Endothelial cell (in vitro differentiated cells): ENCODE measurements at places on chromosomes 11 and 22.

DNA sequence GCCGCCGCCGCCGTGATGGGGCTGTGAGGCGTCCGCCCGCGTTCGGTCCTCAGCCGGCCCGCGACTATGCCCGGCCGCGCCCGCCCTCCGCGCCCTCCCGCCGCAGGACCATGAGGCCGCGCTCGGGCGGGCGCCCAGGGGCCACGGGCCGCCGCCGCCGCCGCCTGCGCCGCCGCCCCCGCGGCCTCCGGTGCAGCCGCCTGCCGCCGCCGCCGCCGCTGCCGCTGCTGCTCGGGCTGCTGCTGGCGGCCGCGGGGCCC, 215 bp downstream of the ZNRF3 start:
- H3K27me3 ChIP-seq, result peaks cover 6% of the 10 kb centered on the region
- no peak overlapping the region for H3K27ac ChIP-seq
- H3K4me3 ChIP-seq, result no peak overlapping the region
- no peak for DNase-seq

DNA sequence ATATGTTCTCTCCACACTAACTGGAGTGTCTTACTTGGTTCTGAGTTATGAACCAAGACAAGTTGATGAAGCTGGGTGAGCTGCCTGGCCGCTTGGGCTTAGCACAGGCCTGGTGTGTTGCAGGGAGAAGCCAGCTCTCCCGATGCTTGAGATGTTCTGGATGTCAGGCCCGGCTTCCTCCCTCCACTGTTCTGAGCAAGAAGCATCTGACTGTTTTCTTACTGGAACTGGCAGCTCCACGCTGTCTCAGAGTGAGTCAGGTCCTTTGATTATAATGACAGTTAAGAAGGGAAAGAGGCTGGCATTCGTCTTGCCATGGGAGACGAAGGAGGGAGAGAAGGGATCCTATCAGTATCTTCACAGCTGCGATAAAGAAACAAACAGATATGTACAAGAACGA, 46.5 kb upstream of the CRTAM start:
- no peaks in the 10 kb centered on the region for H3K4me1 ChIP-seq
- H3K4me3 ChIP-seq, result no peak overlapping the region
- peaks cover 33% of the 10 kb centered on the region for H3K36me3 ChIP-seq
- no peak overlapping the region for H3K27ac ChIP-seq
- H3K27me3 ChIP-seq, result peaks cover 1% of the 10 kb centered on the region

DNA sequence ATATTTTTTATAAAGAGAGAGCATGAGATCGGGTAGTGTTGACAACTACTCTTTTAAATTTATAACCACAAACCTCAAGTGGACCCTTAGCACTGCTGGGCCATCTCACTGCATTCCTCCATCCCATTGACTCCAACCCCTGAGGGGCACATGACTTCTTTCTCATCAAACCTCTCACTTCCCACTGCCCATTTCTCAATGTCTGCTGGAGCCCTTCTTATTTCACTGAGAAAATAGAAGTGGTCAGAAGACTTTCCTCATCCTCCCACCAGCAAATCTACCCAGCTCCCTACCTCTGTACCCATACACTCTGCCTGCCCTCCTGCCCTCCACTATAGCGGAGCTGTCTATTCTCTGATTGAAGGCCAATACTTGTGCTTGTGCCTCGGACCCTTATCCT, 370.6 kb upstream of the MPPED2 start:
- H3K27ac ChIP-seq, result no peak overlapping the region
- H3K27me3 ChIP-seq, result no peaks in the 10 kb centered on the region
- H3K4me1 ChIP-seq, result no peaks in the 10 kb centered on the region
- no peak overlapping the region for H3K4me3 ChIP-seq
- H3K36me3 ChIP-seq, result no peaks in the 10 kb centered on the region
- DNase-seq, result no peak

DNA sequence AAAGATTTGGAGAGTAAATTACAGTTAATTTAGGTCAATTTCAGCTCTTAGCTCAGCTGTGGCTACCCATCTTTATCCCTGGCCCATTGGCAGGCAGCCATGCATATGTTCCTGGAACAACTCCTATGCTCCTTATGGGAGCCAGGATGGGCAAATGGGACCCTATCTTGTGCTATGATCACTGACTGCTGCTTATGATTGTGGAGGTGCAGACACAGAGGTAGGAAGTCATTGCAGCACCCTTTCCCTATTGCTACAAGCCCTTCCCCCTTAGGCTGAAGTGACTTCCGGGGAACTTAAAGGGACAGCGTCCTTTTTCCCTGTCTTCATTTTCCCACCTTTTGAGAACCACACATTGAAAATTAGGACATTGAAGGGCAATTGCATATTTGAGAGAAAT, 112.7 kb downstream of the FCHSD2 start:
- no peak overlapping the region for H3K4me3 ChIP-seq
- peaks cover 38% of the 10 kb centered on the region for H3K36me3 ChIP-seq
- H3K27me3 ChIP-seq, result peaks cover 6% of the 10 kb centered on the region

DNA sequence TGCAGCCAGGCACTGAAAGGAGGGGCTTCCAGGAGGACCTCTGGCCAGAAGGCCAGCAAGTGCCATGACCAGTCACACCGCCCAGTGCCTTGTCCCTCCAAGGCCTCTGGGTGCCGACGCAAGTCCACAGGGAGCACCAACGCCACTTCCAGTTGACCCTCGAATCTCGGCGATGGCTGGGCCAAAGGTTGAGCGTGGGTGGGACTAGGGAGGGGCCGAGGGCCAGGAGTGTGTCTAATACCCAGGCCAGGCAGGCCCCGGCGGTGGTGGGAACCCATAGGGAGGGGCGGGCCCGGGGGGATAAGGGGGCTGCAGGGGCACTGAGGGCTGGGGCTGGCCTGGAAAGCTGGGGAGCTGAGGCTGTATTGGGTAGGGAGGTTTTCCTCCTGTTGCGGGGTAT, 29.3 kb downstream of the CD5 start:
- no peak overlapping the region for H3K27ac ChIP-seq
- no peak overlapping the region for H3K4me3 ChIP-seq
- DNase-seq, result no peak
- peaks cover 12% of the 10 kb centered on the region for H3K27me3 ChIP-seq

DNA sequence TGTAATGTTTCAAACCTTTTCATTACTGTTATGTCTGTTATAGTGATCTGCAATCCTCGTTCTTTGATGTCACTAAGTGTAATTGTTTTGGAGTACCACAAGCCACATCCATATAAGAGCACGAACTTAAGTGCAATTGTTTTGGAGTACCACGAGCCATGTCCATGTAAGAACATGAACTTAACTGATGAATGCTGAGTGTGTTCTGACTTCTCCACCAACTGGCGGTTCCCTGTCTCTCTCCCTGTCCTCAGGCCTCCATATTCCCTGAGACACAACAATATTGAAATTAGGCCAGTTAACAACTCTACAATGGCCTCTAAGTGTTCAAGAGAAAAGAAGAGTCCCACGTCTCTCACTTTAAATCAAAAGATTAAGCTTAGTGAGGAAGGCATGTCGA, 23.5 kb downstream of the TESMIN start:
- no peaks in the 10 kb centered on the region for H3K36me3 ChIP-seq
- H3K4me1 ChIP-seq, result peaks cover 2% of the 10 kb centered on the region
- no peak for DNase-seq
- H3K27ac ChIP-seq, result no peak overlapping the region

DNA sequence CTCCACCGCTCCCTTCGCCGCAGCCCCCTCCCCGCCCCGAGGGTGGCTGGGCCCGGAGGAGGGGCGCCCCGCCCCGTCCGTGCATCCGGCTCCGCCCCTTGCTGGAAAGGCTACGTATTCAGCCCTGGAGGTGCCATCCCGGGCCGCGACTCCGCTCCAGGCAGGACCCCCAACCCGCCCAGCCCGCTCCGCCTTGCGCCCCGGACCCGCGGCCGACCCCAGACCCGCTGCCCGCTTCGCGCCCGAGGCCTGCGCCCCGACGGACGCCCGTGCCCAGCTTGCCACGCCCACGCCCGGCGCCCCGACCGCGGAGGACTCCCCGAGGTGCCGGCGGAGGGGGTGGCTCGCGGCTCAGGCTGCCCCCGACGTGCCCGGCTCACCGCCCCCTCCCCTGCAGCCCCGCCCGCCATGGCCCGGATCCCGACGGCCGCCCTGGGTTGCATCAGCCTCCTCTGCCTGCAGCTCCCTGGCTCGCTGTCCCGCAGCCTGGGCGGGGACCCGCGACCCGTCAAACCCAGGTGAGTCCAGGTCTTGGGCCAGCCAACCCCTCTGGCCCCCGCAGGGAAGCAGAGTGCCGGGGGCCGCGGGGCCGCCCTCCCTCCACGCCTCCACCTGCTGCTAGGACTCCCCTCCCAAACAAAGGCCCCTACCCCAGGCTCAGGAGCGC, at the start of gene ADM2:
Gene ADM2, plus strand, starts transcription at position 104 of the 667 bp plus-strand sequence. Its CDS starts 305 bp downstream, at position 409.
- no peaks in the 10 kb centered on the region for H3K4me1 ChIP-seq
- H3K36me3 ChIP-seq, result no peaks in the 10 kb centered on the region
- H3K27me3 ChIP-seq, result peaks cover 32% of the 10 kb centered on the region

- DNase-seq, result no peak
- H3K4me1 ChIP-seq, result no peaks in the 10 kb centered on the region
- no peaks in the 10 kb centered on the region for H3K36me3 ChIP-seq
Measured at GRCh38 chr11:79956061-79956460, 515.2 kb upstream of the TENM4 start.

DNA sequence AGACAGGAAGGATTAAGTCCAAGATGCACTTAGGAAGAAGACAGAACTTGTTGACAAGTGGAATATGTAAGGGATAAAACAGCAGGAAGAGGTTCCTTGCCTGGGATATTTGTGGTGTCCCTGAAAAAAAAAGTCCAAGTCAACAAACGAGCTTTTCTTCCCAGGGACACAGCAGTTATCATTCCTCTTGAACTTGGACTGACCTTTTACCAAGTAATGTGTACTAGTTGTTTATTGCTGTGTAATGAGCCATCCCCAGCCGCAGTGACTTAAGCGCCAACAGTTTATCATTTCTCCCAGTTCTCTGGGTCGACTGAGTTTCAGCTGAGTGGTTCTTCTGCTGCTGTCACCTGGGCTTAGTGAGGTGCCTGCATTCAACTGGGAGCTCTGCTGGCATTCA, 37.0 kb downstream of the KREMEN1 start:
- no peak overlapping the region for H3K27ac ChIP-seq
- DNase-seq, result no peak
- H3K27me3 ChIP-seq, result peaks cover 4% of the 10 kb centered on the region
- peaks cover 5% of the 10 kb centered on the region for H3K4me1 ChIP-seq
- H3K36me3 ChIP-seq, result no peaks in the 10 kb centered on the region
- H3K4me3 ChIP-seq, result no peak overlapping the region

GRCh38 chr22:30351226-30351625, 5.5 kb downstream of the SF3A1 start:
- H3K36me3 ChIP-seq, result peaks cover 32% of the 10 kb centered on the region
- no peak overlapping the region for H3K4me3 ChIP-seq
- peak overlapping the region; percentile 64 for H3K27ac ChIP-seq
- peaks cover 5% of the 10 kb centered on the region for H3K27me3 ChIP-seq
- DNase-seq, result no peak
